ENCODE measurements at places on chromosomes 5 and 9.

- DNase-seq, result no peak
Measured at GRCh38 chr9:89550346-89550927, 52.5 kb upstream of the SEMA4D start.

DNA sequence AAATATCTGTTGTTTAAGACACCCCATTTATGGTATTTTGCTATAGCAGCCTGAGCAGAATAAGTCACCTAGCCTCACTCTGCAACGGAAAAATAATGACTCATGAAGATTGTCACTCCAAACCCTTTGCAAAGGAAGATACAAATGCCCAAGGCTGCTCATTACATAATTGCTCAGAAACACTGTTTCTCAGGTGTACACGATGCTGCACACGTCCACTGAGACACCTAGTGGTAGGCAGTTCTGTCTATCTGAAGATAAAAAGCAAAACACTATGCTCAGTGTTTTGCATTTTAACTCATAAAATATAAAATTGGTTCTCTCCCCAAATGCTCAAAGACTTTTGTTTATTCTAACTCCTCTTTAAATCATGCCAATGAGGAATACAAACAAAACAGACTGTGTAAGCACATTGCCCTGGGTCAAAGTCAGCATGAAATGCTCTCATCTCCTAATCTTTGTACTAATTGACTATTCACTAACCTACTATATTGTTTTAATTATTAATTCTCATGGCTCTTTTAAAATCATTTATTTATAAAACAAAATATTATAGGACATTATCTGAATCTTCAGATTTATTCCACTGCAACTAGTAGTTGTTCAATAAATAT lies 7.7 kb upstream of the TSLP start:
- no peak for DNase-seq

GRCh38 chr5:151743530-151743929 lies 14.9 kb downstream of the ATOX1 start:
- DNase-seq, result no peak

- DNase-seq, result no peak
Measured at GRCh38 chr5:153784277-153784676, 254.4 kb downstream of the FAM114A2 start.

- no peak for DNase-seq
Measured at GRCh38 chr5:85515588-85515987, 1102.2 kb upstream of the COX7C start.

DNA sequence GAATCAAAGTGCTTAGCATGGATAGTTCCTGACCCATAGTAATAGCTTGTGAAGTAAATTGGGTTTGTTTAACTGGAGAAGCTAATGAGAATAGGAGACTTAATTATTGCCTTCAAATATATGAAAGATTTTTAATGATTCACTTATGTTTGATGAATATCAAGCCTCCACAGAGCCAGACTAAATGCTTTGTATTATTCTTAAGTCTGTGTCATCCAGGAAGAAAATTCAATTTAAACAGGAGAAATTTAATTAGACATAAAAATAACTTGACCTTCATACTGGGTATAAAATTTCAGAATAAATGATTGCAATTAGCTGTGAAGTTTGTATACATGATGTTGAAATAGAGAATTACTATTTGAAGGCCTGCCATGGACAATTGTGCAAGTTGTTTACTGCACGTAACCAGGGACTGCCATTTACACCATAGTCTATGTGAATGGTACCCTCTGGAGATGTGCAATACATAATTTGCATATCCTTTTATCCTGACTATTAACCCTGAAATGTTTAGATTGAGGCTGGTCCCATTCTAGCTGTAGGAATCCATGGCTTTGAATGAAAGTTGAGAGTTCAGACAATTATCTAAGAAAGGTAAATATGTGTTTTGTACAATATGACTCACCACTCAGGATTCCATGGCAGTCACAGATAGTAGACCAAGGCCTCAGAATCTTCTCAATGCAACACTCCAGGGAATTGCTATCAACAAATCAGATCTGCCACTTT lies 133.5 kb upstream of the IL12B start:
- DNase-seq, result no peak

DNA sequence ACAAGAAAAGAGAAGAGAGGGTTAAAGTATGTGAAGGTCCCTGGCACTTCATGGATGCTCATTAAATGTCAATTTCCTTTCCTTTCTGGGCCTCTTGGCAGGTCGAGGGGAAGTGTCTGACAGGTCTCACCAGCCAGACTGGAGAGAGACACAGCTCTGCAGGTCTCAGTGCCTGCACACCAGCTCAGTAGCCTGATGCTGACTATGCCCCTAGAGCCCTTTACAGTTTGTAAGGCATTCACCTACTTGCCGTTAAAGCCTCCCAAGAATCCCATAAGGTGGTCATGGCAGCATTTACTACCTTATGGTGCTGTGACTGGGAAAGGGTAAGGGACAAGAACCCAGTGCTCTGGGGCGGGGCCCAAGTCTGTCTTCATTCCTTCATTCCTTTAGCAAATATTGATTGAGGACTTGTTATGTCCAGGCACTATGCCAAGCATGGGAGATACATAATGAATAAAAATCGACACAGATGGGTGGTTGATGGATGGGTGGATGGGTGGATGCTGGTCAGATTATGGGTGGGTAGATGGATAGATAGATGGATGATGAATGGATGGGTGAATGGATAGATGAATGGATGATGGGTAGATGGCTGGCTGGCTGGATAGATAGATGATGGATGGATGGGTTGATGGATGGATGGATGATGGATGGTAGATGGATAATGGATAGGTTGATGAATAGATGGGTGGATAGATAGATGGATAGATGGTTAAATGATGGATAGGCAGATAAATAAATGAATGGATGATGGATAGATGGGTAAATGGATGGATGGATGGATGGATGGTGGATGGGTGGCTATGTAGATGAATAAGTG lies 21.3 kb upstream of the KIF12 start:
- no peak for DNase-seq

DNA sequence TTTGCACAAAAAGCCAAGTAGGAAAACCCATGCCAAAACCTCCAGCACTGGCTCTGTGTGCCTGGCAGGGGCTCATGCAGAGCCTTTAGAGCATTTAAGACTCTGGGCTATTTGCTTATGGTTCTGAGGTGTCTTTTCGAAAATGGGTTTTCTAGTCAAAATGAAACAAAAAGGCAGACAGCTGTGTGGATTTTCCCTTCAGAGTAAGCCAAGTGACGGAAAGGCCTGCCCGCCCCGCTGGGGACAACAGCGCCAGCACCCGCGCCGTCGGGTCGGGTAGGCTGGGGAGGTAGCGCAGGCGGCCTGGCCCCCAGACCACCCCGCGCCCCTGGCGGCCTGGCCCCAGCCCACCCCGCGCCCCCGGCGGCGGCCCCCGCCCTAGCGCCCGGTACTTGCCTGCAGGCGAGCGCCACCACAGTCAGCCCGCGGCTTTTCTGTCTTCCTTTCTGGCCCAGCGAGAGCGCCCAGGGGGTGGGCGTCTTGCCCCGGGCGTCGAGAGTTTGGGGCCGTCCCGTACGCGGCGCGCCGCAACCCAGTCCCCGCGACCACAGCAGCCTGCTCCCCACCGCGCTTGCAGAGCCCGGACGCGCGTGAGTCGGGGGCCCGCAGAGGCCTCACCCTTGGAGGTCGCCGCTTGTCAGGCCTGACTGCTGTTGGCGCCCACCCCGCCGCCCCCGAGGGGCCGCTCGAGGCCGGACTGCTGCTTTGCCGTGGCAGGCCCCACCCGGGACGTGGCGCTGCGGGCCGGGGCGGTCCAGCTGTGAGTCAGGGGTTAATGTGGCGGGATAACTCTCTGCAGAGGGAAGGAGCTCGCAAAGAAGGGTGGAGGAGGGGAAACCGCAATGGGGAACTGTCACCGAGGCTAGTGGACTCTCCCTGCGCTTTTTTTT lies at the start of gene TICAM2:
TICAM2 (minus strand) TSS at position 779 of the 890 bp plus-strand sequence. CDS start 21,223 bp downstream, outside the sequence.
- DNase-seq, result peak; percentile 42

GRCh38 chr9:69178583-69179011 lies 4.5 kb downstream of the TJP2 start:
- DNase-seq, result no peak

DNA sequence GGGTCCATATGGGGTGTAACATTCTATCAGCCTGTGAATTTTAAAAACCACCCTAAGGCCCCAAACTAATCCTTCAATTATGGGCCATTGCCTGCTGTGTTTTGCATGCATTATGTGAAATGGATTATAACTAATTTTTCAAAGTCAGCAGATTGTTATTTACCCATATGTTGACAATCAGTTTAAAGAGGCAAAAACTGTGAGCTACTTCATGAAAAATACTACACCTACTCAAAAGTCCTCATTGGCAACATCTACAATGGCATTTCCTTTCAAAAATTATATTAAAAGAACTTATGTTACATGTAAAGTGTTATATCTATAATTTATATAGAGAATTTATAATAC lies 49.0 kb upstream of the KIF2A start:
- DNase-seq, result no peak

DNA sequence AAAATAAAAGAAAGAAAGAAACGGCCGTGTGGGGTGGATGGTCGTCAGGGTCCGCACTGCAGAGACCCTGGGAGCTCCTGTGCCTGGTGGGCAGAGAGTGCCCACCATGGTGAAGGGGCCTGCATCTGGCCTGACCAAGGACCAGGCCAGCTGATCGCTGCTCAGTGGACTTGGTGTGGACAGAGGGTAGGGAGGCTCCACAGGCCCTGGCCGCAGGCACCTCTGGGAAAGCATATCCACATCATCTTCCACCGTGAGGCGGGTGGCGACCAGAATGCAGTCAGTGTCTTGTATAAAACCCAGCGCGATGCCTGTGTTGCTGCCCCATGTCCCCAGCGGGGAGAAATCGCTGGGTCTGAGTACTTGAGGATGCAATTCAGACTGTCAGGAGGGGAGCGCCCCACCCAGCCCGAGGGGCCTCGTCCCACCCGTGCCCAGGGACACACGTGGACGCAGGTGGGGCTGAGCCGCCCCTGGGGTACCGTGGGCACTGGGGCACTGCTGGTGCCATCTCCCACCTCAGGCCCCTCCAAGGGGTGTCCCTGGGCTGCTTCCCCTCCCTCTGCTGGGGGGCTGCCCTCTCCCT lies 27.8 kb upstream of the SLC6A19 start:
- DNase-seq, result no peak

DNA sequence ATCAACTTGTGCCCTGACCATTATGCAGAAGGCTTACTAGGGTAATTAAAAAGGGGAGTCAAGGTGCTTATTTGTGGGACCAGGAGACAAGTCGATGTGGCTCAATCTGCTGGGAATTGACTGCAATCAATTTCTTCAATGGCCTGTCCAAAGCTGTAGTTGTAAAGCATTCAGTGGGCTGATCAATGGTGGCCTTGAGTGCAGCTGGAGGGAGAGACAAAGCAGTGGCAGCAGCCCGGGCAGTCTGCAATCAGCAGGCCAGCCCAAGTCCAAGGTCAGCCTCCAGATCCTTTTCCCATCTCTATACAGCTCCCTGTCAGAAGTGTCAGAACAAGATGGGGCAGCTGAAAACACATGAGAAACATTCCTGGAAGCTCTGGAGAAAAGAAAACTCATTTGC lies 51.0 kb upstream of the BRINP1 start:
- no peak for DNase-seq

GRCh38 chr5:6412811-6413210 lies 34.5 kb upstream of the MED10 start:
- no peak for DNase-seq

DNA sequence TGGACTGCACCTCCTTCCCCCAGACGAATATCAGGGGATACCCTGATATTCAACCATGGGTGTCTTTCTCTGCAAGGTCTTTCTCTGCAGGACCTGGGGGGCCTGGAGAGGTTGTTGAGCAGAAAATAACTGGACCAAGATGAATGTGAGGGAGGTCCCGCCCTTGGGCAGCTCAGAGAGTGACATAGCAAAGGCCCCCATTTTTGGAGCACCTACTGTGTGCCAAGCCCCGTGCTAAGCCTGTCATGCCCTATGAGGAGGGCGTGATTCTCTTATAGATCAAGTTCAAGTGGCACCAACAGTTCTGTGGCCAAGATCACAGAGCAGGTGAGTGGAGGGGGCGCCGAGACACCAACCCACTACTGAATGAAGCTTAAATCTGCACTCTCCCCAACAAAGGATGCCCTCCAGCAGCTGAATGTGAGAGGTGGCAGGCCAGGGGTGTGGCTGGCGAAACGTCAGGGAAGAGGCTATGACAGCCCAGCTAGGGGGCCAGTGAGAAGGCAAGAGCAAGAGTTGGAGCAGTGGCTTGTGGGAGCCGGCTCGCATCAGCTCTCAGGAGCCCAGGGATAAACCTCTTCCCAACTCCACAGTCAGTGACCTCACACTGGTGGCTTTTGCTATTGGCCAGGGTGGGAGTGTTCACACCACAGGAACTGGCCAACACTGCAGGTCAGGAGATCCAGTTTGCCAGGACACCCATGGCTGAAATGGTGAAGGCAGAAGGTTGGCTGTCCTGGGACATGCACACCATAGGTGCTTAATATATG lies 5.3 kb downstream of the SARDH start:
- DNase-seq, result no peak

DNA sequence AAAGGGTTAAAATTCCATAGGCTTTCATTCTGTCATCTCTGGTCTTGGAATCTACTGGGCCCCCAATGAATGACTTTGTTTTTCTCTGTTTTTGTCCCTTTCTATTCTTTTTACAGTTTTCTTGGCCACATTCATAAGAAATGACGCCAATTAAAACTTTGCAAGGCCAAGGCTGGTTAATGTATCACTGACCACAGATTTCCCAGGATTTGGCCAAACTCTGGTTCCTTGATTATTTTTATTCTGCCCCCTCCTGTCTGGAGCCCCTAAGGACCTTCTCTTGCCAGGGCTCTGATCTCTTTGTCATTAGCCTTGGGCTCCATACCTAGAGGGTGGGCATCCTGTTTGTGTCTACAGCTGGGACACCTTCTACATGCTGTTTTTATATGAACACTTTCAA lies 388.9 kb upstream of the PAPPA start:
- no peak for DNase-seq
